IMR-90 (cell line): ENCODE measurements at places on chromosomes 2 and 18.

DNA sequence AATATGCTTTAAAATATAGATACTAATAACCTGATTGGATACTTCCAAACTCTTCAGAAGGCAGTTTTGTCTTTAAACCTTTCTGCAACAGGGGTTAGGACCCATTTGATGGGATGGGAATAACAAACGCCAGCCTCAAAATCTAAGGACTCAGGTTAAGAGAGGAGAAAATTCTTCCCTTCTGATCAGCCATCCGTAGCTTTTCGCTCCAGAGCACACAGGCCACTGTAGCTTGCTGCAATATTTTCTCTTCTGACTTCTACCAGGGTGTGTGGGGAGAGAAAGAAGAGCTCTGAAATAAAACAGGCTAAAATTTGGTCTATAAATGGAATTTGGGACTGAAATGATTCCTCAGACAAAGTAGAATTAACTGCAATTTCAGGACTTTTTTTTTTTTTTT is 95.1 kb downstream of the ALPK2 start:
- no peak for DNase-seq

DNA sequence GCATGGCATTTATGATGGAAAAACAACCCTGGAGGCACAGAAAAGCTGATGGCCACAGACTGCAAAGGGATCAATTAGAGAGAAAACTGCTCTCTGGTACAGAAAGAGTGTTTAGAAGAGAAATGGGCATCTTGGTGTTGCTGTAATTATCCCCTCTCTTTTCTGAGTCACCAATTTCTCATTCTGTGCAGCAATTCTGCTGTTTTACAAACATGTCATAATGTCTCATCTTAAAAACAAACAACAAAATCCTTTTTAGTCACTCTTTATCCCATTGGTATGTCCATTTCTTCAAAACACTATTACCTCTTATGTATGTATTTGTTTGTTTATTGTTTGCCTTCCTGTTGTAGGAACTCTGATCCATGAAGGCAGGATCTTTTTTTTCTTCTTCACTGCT is 73.9 kb upstream of the HK2 start:
- peak; percentile 34 for DNase-seq

- DNase-seq = no peak
These were observed 389.6 kb downstream of the TRIB2 start for GRCh38 chr2:13106302-13106701.

- DNase-seq = no peak
These were observed 4.4 kb downstream of the SPATA3 start for GRCh38 chr2:231000211-231000904.
